Fibroblast of mammary gland (primary cell): ENCODE measurements at places on chromosomes 1 and 21.
A peak's percentile ranks its signal among the peaks of the same experiment; 100 is the strongest.

- DNase-seq, result no peak
Measured at GRCh38 chr1:105419030-105419429, 1637.4 kb upstream of the PRMT6 start.

DNA sequence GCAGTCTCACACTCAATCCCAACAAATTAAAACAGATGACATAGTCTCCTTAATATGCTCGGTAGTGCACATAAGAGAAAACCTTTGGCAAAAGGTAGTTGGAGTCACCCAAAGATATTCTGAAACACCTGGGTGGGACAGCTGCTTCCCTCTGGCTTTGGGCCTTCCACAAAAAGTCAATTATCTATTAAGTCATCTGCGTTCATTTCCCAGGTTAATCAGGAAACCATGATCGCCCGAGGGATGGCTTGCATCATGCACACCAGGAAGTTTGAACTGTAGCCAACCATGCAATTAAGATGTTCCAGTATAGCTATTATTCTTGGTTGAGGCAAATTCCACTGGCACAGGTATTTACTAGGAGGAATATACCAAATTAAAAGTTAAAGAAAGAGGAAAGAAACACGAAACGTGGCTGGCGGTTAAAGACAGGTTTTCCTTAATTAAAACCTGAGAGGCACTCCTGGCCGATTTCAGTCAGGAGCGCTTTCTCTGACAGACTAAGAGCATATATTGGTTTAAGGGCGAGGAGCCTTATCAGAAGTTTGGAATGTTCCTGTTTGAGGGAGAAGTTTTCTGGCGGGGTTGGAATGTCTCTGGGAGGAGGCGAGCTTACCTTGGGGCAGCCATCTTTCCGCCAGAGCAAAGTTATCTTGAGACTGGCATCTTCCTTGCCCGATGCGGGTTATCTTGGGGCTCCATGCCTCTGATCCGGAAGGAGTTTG, 19.9 kb downstream of the CLDN17 start:
- DNase-seq, result no peak

GRCh38 chr1:31400393-31400792, 12.6 kb upstream of the SERINC2 start:
- DNase-seq, result peak; percentile 65

- no peak for DNase-seq
Measured at GRCh38 chr1:86084998-86085397, 71.6 kb downstream of the COL24A1 start.

GRCh38 chr1:183721041-183721440, 67.9 kb upstream of the APOBEC4 start:
- no peak for DNase-seq

DNA sequence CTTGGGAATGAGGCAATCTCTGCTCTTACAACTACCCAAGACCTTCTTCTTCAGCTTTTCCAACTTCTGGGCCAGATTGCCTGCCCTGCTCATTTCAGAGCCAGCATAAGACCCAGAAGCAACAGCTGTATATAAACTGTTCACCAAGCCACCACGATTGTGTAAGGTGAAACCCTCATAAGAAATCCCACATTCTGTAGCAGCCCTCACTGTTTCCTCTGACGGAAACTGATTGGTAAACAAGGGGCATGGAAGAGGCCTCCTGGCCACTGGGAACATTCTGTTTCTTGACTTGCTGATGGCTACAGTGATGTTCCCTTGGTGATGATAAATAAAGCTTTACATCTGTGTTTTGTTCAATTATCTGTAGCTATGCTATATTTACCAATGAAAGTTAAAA, 39.7 kb upstream of the EXO1 start:
- peak; percentile 45 for DNase-seq

DNA sequence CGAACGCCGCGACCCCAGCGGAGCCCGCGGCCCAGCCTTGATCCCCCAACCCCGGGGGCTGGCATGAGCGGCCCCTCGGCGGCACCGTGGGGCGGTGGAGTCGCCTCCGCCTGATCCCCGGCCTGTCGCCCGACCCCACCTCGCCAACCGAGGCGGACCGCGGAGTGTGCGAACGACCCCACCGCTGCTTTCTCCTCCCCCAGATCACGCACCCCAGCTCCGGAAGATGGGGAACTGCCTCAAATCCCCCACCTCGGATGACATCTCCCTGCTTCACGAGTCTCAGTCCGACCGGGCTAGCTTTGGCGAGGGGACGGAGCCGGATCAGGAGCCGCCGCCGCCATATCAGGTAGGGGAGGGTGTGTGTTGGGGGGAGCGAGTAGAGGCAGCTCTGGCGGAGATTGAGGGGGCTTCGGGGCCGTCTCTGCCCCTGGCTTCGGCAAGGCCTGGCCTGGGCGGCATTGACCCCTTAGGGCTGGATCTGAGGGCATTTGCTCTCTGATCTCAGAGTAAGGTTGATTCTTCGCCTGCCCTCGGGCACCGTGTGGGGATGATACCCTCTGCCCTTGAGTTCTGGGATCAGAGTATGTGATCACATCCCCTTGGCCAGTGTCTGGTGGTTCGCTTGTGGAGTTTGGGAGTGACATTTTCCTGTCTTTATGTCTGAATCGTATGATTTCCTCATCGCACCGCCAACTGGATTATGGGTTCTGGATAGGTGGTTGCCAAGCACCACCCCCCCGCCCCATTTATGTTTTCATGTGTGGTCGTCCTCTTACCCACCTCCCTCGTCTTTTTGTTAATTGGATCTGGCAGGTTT, 668 bp downstream of the RNF11 start:
- DNase-seq, result peak; percentile 37

- peak; percentile 41 for DNase-seq
Measured at GRCh38 chr1:233140974-233141373, 154.6 kb downstream of the PCNX2 start.

- no peak for DNase-seq
Measured at GRCh38 chr21:26795412-26795805, 49.8 kb downstream of the ADAMTS1 start.
